Stimulated activated CD4-positive, alpha-beta T cell treated with anti-CD3 and anti-CD28 coated beads, TNF-alpha, amount 100 ng/mL, for 4 hours (primary cell): ENCODE measurements at places on chromosomes 2 and 18.

- no peak for DNase-seq
Measured at GRCh38 chr2:124308319-124309062, 283.4 kb downstream of the CNTNAP5 start.

GRCh38 chr2:223890721-223891120 is 53.3 kb upstream of the AP1S3 start:
- no peak for DNase-seq

- DNase-seq, result no peak
Measured at GRCh38 chr2:75007819-75008218, 49.4 kb downstream of the POLE4 start.

- DNase-seq, result no peak
Measured at GRCh38 chr18:25814841-25815458, 275.5 kb downstream of the SS18 start.

- no peak for DNase-seq
Measured at GRCh38 chr2:37634914-37635503, 36.4 kb downstream of the CDC42EP3 start.

DNA sequence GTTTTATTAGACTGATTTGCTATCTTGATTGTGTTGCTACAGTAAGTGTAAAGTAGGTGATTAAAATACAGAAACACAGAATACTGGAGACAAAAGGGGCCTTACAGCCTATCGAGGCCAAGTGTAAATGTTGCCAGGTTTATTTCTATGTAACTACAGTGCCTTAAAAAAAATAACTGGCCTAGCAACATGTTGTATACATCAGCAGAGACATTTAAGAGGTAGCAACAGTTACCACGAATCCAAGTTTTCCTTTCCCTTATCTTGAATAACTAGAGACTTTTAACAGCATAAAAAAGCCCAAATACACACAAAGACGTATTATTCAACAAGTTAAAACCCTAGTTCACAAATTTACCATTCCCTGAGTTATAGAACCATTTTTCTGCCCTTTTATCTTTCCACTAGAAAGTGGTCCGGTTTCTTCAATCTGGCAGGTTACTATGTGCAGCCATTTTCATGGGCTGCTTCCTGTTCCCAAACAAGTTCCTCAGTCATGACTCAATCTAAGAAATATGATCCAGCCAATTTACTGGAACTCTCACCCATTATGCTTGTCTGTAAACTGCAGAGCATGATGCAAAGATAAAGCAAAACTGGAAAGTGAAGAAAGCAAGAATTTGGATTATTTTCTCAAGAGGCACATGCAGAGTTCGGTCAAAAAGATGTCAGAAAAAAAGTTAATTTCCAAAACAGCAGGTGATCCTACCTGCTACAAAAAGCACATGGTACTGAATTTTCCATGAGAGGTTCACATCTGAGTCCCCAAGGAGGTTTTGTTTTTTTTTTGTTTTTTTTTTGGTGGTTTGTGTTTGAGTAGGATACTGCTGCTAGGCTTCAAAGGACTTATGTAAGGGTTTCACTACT is 22.2 kb downstream of the NFE2L2 start:
- DNase-seq, result no peak

DNA sequence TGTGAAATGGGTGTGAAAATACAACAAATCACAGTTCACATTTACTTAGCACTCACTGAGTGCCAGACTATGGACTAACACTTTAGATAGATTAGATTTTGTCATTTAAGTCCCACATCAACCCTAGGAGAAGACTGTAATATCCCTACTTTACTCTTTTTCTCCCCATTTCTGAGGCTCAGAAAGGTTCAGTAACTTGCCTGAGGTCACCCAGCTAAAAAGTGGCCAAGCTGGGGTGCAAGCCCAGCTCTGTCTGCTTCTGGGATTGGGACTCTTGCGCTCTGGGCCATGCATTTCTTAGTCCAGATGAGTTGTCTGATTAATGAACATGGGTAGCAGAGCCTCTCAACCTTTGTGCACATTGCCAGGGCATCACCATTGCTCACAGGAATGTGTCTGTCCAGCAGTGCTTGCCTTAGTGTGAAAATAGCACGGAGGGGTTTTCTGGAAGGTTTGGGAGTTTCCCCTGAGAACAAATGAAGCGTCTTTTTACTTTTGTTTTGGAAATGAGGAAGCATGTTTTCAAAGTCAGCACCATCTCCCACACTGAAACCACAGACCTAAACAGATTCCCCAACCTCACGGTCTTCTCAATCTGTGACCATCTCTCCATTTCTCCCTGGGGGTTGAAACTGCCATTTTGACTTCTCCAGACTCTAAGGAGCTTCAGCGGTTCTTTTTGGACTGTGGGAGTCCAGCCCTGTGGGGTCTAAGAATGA is 31.9 kb downstream of the NRP2 start:
- DNase-seq, result no peak

GRCh38 chr2:136356125-136357006 is 238.4 kb upstream of the CXCR4 start:
- no peak for DNase-seq

DNA sequence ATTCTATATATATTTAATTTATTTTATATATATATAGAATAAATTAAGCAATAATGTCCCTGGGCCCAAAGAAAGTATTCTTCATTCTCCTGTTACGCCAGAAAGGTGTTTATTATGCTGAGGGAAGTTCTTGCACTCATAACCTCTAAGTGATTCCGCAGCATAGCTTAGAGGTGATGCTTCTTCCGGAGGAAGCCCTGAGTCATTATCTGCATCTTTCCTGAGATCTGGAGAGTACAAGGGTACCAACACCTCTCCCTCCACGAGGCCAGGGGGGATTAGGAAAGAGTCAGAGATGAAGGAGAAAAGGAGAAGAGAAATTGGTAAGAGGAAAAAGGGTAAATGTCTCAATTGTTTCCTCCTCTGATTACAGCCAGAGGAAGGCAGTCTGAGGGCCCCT is 43.1 kb upstream of the RTN4 start:
- no peak for DNase-seq

DNA sequence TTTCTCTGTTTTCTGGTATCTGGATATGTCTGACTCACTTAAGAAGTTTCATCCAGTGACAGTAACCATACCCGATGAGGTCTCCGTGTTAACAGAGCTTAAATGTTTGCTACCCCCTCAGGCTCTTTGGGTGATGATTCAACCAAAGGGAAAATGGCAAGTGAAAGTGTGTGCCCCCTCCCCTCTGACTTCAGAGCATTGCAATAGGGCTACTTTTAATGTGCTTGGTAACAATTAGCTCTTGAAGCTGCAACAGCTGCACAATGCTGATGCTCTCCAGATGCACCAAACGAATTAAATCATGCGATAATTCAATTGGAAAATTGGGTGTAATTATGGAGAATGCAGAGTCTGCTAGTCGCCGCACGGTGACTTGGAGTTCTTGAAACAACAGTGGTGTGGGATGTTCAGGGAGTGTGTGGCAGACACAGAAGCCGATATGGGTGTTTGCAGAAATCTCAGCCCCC is 270.7 kb downstream of the ALK start:
- DNase-seq, result no peak

GRCh38 chr2:187552828-187553681 is 1.2 kb downstream of the TFPI start:
- DNase-seq, result no peak

DNA sequence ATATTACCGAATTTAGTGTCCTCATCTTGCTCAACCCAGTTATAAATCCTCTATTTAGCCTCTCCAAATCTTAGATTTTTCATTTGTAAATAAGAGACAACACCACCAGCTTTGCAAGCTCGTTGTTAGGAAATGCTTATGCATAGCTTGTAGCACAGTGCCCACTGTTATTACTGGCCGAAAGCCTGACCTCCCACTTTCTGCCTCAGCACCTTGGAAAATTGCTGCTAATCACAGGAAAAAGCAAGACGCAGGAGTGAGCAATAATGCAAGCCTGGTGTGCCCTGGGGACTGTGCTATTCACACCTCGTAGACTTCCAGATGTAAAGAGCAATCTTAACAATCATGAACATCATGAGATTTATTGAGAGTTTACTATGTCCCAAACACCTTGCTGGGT is 124.2 kb upstream of the ARL4C start:
- DNase-seq, result no peak

DNA sequence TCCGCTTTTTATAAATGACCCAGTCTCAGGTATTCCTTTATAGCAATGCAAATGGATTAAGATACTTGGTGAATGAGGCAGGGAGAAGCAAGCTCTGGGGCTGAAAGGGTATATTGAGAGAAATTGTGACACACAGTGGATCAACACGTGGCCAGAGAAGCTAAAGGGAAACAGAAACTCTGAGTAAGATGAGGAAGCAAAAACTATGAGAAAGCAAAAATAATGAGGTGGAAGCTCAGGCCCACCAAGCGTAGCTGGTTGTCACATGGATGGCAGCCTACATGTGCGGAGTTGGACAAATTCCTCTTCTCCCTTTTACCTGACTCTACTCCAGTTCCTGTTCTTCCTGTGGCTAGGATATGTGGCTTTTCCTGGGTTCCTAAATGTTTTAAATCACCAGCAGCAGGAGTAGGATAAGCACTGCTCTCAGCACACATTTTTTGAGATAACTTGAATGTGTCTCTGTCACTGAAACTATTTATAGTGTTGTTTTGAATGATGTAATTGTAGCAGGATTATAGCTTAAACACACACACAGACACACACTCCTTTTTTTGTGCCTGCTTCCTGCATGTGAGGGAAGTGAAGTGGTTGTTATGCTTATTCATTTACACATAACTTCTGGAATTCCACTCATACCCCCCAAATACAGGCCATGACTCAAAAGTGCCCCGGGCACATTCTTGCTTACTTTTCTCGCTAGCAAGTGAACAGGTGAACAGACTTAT is 30.1 kb upstream of the EPC2 start:
- no peak for DNase-seq

- no peak for DNase-seq
Measured at GRCh38 chr2:105868060-105868459, 123.3 kb downstream of the NCK2 start.
